Stimulated activated CD8-positive, alpha-beta memory T cell treated with anti-CD3 and anti-CD28 coated beads, Interleukin-15, amount 100 ng/mL, for 48 hours (primary cell): ENCODE measurements at places on chromosomes 16 and 17.

GRCh38 chr16:89602273-89602951, 11.0 kb upstream of the DPEP1 start:
- peak; percentile 61 for DNase-seq

DNA sequence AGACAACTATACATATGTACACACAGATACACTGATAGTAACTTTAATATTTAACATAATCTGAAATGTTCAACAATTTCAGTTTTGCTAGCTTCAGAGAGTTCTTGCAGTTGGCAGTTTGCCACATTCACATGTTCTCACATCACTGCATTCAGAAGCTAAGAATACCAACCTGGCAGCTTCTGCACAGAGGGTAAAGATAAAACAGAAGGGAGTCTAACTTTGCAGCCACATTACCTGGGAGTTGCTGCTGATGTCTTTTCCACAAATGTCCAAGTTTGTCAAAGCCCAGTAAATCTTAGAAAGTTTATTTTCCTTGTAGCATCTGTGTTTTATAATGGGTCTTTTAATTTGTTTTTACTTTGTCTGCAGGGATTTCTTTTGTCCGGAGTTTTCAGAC, 332.0 kb downstream of the BCAS3 start:
- DNase-seq, result no peak

DNA sequence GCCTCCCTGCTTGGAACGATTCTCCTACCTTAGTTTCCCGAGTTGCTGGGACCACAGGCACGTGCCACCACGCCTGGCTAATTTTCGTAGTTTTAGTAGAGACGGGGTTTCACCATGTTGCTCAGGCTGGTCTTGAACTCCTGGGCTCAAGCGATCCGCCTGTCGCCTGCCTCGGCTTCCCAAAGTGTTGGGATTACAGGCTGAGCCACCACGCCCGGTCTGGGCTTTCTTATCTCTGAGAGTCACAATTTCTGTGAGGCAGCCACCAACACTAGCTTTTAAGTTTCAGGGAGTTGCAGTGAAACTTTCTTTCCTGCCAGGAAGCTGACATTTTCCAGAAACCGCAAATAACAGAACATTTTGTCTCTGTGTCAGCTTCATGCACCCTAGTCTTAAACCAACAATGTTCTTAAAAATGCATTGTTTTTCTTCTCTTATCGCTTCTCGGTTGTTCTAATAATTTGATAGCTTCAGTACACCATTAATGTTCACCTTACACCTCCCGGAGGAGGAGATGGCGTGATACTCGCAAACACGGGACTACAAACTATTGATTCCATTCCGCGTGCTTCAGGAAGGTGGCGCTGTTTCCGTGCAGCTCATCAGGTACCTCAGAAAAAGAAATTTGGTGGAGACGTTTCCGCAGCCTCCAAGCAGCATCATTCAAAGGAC, 7.4 kb upstream of the DHRS7B start:
- DNase-seq, result peak; percentile 50

GRCh38 chr16:84194470-84195200, 3.7 kb downstream of the ADAD2 start:
- DNase-seq, result no peak

GRCh38 chr17:63629627-63630026, 7.4 kb downstream of the MAP3K3 start:
- no peak for DNase-seq

DNA sequence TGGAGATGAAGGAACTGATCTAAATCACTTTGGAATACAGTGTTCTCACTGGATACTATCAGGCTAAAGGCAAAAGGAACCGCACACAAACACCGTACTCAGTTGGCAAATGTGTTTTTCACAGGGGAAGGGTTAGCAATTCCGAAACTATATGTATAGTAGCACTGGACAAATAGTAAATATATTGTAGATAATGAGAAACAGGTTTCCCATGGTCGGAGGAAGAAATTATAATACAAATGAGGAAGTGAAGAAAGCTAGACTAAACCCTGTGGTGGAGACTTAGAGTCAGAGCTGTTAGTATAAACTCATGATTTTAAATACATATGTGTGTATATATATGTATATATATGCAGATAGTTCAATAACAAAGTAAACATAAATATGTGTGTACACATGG, 414.1 kb upstream of the SALL1 start:
- no peak for DNase-seq

DNA sequence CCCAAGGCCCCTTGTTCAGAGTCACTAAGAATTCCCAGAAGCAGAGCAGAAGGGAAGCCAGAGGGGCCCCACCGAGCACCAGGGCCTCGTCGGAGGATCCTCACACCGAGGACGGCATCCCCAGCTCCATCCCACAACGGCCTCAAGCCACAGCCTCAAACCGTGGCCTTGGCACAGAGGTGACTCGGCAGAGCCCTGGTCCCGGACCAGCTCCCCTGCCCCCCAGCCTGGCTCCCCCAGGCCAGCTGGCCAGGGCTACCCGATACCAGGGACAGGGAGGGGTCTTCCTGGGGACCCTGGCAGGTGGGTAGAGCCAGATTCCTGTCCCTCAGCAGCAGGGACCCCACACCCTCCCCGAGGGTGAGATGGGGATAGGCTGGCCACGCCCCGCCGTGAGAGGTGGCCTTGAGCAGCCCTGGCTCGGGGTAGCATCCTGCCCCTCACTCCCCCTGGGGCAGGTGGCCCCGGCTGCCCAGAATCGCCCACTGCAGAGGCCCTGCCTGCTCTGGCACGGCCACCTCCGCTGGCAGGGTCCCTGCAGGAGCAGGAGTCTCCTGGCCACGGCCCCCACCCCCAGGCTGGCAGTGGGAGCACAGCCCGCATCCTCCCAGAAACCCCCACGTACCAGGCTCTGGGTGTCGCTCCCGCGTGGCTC, 5.6 kb upstream of the PVALEF start:
- DNase-seq, result no peak

GRCh38 chr16:65875381-65876055, 491.0 kb upstream of the CDH5 start:
- DNase-seq, result no peak

DNA sequence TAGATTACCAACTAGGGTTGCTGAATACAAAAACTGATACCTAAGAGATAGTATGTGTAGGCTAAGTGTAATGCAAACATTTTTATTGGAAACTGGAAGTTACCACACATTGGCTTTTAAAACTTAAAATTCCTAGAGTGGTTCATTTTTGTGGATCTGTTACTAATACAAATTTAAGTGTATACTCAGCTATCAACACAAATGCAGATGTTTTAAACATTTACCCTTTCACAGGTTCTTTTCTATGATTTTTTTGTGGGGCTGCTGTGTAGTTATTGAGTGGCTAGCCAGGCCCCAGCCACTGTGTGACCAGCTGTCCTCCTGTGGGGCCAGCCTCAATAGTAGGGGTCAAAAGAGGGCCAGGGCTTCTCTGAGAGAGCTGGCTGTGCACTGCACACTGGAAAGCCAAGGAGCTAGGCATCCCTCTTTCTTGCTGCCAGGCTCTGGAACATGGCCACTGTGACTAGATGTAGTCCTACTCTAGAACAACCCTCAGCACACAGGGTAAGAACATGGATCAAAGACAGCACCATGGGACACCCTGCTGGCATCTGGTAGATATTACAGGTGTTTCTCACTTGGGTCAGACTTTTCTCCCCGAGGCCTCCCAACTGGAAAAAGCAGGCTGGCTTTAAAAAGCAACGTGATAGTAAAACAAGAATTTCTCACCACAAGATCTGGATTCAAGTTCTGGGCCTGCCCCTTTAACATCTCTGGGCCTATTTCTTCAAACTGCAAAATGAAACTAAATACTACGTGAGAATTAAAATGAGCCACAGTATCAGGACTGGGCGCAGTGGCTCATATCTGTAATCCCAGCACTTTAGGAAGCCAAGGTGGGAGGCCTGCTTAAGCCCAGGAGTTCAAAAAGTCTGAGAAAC, 7.3 kb upstream of the VEZF1 start:
- no peak for DNase-seq

GRCh38 chr17:5511401-5512225, 25.2 kb downstream of the MIS12 start:
- no peak for DNase-seq

GRCh38 chr17:81097134-81097942, 62.4 kb downstream of the BAIAP2 start:
- peak; percentile 30 for DNase-seq

DNA sequence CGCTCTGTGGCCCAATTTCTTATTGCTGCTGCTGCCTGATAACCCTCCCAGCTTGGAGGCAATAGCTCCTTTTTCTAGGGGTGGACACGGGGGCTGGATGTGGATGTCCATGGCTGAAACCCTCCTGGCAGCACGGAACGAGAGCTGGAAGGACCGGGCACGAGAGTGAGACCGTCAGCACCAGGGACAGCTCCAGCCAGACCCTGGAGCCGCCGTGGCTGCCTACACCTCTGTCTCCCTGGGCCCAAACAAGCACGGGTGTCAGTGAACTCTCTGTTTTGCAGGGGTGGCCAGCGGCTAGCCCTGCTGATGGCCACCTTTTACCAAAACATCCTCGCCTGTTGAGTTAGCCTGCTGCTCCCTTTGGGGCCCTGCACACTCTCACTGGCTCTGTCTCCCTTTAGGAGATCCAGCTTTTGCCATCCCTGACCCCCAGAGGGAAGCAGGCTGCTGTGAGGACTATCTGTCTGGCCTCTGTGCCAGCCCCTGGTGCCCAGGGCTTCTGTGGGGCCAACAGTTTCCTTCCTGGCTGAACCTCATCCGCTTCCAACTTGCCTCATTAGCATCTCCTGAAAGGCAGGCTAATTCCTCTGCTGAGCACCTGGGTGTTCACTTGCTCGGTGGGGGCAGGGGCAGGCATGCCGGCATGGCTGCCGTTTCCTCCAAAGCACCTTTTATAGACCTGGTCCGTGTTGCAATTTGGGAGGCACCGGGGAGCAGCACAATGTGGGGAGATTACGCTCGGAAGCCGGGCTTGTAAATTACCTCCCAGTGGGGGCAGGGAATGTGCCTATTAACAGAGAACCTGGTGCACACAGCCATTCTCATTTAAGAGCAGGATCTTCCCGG, 118.1 kb downstream of the ENGASE start:
- DNase-seq, result no peak

- DNase-seq, result no peak
Measured at GRCh38 chr17:57453841-57454425, 197.6 kb downstream of the MSI2 start.

DNA sequence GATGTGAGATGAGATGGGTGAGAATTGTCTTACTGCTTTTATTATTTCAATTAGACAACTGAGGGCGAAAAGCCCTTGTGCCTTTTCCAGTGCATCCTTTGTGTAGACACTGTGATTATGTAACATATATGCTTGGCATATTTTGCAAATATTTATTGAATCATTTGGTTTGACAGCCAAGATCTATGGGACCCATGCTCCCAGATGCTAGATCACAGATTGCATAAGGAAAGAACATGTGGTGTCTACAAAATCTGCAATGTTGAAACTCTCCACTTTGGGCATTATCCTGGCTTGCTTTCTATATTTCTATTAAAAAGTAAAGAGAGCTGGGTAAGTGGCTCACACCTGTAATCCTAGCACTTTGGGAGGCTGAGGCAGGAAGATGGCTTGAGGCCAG, 4.8 kb upstream of the COG1 start:
- DNase-seq, result no peak

- DNase-seq, result no peak
Measured at GRCh38 chr17:63635787-63636186, 13.6 kb downstream of the MAP3K3 start.

DNA sequence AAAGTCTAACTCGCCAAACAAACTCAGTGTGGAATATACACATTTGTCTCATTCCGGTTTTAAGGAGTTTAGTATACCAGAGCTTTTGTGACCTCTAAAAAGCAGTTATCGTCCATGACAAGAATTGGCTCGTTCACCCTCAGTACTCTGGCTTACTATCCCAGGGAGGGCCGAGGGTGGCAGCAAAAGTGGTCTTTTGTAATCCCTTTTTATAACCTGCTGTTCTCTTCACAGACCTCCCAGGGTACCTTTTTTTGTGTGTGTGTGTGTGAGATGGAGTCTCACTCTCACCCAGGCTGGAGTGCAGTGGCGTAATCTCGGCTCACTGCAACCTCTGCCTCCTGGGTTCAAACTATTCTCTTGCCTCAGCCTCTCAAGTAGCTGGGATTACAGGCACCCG, 8.9 kb downstream of the NMT1 start:
- DNase-seq, result no peak

GRCh38 chr17:6831661-6832263, at the start of gene TEKT1:
Gene TEKT1, minus strand, starts transcription at chr17:6831729. Its CDS starts 1,353 bp downstream, at chr17:6830376.
- DNase-seq, result peak; percentile 34

GRCh38 chr17:9763643-9764042, 27.7 kb downstream of the DHRS7C start:
- DNase-seq, result no peak

- DNase-seq, result no peak
Measured at GRCh38 chr16:53898993-53899392, 195.0 kb downstream of the FTO start.

- no peak for DNase-seq
Measured at GRCh38 chr17:49357516-49357915, 4.5 kb downstream of the ZNF652 start.

GRCh38 chr16:73166947-73167550, 119.1 kb upstream of the ZFHX3 start:
- no peak for DNase-seq

GRCh38 chr17:64213995-64214811, 48.9 kb downstream of the TEX2 start:
- no peak for DNase-seq

- no peak for DNase-seq
Measured at GRCh38 chr16:31248344-31248743, 11.4 kb upstream of the ITGAM start.

DNA sequence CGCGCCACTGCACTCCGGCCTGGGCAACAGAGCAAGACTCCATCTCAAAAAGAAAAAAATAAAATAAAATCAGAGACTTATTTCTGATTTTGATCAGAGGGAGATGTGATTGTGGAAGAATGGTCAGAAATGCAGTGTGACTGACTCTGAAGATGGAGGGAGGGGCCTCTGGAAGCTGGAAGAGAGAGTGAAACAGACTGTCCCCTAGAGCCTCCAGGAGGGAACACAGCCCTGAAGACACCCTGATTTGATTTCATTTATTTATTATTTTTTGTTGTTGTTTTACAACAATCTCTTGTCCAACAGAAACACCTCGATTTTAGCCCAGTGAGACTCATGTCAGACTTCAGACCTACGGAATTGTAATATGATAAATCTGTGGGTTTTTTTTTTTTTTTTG, 26.1 kb downstream of the BCL7C start:
- DNase-seq, result no peak

DNA sequence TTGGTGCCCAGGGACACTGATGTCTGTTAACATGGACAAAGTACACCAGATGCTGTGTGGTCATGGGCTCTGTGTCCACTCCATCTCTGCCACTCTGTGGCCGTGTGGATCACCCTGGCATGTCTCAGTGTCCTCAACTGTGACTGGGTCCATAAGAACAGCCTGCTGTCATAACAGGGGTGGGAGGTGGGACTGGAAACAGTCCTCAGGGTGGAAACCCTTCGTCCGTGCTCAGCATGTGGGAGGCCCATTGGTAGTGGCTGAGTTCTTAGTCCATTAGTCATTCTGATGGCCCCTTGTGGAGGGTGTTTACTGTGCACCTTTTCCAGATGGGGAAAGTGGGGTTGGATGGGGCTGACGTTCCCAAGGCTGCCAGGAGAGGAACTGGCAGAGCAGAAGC, 12.8 kb downstream of the FLYWCH2 start:
- DNase-seq, result no peak

GRCh38 chr17:40551879-40552768, 13.1 kb downstream of the CCR7 start:
- no peak for DNase-seq
